ENCODE measurements at places on chromosomes 6 and 20. TPM values are rescaled to one million over a fixed set of nuclear protein-coding genes. Genes with fewer than 3 reads are reported as not detected.

BPIFB2 gene
- total RNA-seq = not detected

ZDHHC14 gene
- total RNA-seq = 21.0 TPM

VGLL2 gene
- not detected for total RNA-seq

RNF39 gene
- total RNA-seq = not detected

SPATA25 gene
- not detected for total RNA-seq

GSTA2 gene
- not detected for total RNA-seq

ECT2L gene
- total RNA-seq = not detected

IP6K3 gene
- total RNA-seq = not detected

IL17F gene
- total RNA-seq = not detected

HEBP2 gene
- 75.0 TPM for total RNA-seq

CAGE1 gene
- not detected for total RNA-seq

FOXS1 gene
- not detected for total RNA-seq

CALHM5 gene
- total RNA-seq = 4.4 TPM

ABRACL gene
- 183 TPM for total RNA-seq

MUCL3 gene
- total RNA-seq = not detected

MED23 gene
- 18.2 TPM for total RNA-seq

TMEM200A gene
- 0.27 TPM for total RNA-seq

All from mammary microvascular endothelial cell (primary cell).